ENCODE measurements at places on chromosomes 1 and 21. TPM values are rescaled to one million over a fixed set of nuclear protein-coding genes. Genes with fewer than 3 reads are reported as not detected.

Gene LDLRAD1
- not detected for total RNA-seq

Gene PLA2G5
- not detected for total RNA-seq

Gene LCE3D
- not detected for total RNA-seq

Gene OVAAL
- not detected for total RNA-seq

Gene FAM72C
- total RNA-seq: 0.25 TPM

Gene INAVA
- 23.2 TPM for total RNA-seq

Gene VSIG8
- total RNA-seq: not detected

Gene CCDC28B
- 20.3 TPM for total RNA-seq

Gene CDC42BPA
- total RNA-seq: 19.6 TPM

Gene ALX3
- not detected for total RNA-seq

Gene CFH
- 95.7 TPM for total RNA-seq

Gene TXNIP
- total RNA-seq: 18.7 TPM

Gene USH2A
- under 0.01 TPM for total RNA-seq

Gene CAMK2N1
- 14.1 TPM for total RNA-seq

Gene TDRD5
- total RNA-seq: not detected

Gene CD247
- 0.25 TPM for total RNA-seq

Gene AGL
- total RNA-seq: 8.4 TPM

Gene SPRR2B
- not detected for total RNA-seq

Gene PDE9A
- total RNA-seq: not detected

Gene GUCA2A
- not detected for total RNA-seq

Gene SERPINC1
- total RNA-seq: not detected

Gene TCHHL1
- total RNA-seq: not detected

Gene TNFSF4
- total RNA-seq: 4.6 TPM

Gene UBE4B
- total RNA-seq: 35.7 TPM

Gene RXFP4
- total RNA-seq: not detected

Gene SLC19A2
- 9.8 TPM for total RNA-seq

Gene VTCN1
- not detected for total RNA-seq

Gene FCRLB
- total RNA-seq: 6.8 TPM

Gene SERTAD4
- total RNA-seq: 9.8 TPM

Gene TINAGL1
- total RNA-seq: 352 TPM
